Esophagus squamous epithelium (tissue), 5 donors: ENCODE measurements at places on chromosomes 12 and 14.
A peak's percentile ranks its signal among the peaks of the same experiment; 100 is the strongest.

GRCh38 chr12:48002773-48003218 lies 1.5 kb downstream of the COL2A1 start:
- DNase-seq: no peak

- no peak for DNase-seq
Measured at GRCh38 chr12:82414926-82415325, 56.6 kb downstream of the METTL25 start.

GRCh38 chr12:97335115-97335514 lies 127.5 kb upstream of the RMST start:
- no peak for DNase-seq

DNA sequence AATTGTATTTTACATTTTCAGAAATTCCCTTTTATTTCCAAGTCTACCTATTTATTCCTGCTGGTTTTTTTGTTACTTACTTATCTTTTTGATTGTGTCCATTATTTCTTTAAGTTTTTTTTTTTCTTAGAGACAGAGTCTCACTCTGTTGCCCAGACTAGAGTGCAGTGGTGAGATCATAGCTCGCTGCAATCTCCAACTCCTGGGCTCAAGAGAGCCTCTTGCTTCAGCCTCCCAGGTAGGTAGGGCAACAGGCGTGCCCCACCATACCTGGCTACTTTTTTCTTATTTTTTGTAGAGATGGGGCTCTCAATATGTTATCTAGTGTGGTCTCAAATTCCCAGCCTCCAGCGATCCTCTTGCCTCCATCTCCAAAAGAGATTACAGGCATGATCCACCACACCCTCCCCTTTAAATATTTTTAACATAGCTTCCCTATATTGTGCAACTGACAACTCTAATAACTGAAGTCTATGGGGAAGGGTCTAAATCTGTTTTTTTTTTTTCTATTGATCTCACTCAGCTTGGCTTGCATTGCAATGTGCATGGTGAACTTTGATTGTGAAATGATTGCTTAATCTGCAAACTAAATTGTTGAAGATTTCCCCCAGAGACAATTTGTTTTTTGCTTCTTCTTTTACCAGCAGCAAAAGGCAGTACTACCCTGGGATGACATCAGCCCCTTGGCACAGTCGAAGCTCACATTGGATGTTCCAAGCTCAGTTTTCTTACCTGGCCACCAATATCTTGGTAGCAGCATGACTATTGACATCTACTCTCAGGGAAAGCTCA lies 25.7 kb upstream of the COCH start:
- DNase-seq: no peak

DNA sequence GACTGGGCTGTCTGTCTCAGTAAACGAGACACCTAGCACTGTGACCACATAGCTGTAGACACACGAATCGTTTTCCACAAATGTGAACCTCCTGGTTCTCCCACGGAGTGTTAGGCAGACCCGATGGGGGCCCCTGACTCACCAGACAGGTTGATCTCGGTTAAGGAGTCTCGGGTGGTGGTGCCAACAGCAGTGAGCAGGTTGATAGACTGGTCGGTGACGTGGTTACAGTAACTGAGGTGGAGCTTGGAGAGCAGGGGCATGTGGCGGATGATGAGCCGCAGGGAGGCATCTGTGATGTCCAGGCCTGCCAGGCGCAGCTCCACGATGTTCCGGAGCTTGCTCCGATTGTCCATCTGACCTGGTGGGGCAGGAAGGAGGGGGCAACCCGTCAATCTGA lies 39.8 kb downstream of the RNF34 start:
- no peak for DNase-seq

DNA sequence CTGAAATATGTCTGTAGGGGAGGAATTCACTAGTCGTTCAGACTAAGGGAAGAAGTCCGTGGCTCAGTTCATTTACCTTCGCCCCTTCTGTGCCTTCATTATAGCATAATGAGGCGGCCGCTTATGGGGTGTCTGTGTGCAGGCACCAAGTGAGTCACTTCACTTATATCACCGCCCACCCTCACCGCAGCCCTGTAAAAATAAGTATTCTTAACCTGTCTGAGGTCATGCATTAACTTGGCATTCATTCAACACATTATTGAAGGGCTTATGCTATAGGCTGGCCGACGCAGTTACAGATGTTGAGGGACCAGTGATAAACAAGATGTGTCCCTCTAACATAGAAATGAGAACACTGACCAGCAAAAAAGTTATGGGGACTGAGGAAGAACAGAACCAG lies 47.7 kb upstream of the PTCSC3 start:
- DNase-seq: no peak

DNA sequence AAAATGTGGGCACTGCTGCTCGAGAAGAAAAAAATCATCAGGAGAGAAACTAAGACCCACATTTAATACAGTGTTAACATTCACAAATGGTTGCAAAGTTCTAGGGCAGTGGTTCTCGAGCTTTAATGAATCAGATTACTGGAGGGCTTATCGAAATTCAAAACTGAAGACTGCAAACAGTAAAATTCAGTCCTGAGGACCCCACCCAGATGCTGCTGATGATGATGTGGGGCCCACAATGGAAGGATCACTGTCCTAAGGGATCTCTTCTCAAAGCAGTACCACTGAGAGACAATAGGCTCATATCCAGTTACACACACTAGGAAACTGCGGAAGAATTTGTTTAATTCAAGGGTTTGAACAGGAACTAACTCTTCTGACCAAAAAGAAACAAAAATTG lies 31.4 kb downstream of the DICER1 start:
- DNase-seq: no peak

GRCh38 chr12:77777274-77777673 lies 53.4 kb upstream of the NAV3 start:
- DNase-seq: no peak

DNA sequence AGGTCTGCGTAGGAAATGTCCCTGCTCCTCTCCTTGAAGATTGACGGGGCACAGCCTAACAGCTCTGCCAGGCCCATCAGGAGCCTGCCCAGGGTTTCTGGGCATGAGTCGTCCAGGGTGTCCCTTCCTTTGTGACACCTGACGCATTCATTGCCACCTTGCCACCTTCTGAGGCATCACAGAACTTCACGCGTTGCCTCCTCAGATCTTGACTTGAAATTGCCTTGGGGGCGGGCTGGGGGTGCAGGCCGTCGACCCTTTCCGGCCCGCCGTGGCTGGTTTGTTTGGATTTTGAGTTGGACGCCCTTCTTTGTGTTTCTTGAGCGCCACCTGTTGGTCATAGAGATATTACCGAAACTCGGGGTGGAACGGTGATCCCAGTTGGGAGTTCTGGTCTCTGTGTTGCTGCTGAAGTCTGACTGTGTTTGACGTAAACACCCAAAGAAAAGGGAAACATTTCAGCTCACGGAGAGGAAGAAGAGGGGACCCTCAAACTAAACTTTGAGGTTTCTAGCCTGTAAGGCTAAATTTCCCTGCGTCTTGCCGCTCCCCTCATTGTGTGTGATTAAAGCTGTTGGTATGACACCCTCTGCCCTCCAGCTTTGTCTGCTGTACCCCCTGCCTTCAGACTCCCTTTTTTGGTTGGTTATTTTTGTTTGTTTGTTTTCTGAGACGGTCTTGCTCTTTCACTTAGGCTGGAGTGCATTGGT lies 44.6 kb downstream of the MLXIP start:
- no peak for DNase-seq

GRCh38 chr12:57983146-57983857 lies 41.9 kb downstream of the ATP23 start:
- no peak for DNase-seq

- no peak for DNase-seq
Measured at GRCh38 chr14:28143316-28143715, 623.3 kb upstream of the FOXG1 start.

DNA sequence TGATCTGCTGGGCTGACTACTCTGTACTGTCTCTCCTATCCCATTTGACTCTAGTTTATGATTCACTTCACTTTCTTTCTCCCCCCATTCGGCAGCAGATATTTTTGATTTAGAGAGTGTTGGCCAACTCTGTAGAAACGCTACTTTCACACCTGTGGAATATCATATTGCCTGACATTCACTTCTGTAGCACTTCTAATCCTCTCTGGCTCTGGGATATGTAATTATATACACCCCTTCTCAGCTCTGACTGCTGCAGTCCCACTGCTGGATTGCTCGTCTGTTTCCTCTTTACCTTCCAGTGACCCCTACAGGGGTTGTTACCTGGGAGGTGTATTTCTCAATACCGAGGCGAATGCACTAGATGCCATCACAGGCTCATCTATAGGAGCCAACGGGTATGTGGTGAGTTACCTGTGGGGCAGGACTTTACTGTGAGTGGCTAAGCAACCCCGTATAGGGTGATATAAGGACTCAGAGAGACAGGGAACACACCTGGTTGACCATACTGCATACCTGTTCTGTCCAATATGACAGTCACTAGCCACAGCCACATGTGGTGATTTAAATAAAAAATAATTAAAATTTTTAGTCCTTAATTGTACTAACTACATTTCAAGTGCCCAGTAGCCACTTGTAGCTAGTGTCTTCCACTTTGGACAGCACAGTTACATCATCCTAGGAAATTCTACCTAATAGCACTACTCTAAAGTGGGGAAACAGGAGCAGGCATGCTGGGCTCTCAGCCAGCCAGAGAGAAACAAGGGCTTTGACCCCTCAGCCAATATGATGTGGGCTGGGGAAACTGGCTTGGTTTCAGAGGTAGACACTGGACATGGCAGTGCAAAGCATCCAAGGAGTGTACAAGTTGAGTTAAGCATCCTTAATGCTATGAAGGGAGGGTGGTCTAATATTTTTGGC lies 95.0 kb downstream of the C12orf75 start:
- DNase-seq: no peak

DNA sequence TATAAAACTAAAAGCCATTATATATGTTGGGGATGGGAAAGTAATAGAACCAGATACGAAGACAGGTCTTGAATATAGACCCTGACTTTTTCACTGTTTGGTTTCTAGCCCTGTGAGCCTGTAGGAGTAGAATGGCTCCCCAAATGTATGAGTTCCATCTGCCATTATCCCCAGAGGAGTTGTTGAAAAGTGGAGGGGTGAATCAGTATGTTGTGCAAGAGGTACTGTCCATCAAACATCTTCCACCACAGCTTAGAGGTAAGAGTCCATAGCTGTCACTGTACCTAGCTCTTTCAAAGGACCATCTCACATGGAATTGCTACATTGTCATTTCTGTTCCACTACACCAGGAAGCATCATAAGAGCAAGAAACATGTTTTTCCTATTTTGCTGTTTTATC lies 1.1 kb downstream of the NCAPD2 start:
- DNase-seq: no peak

GRCh38 chr12:112752303-112752702 lies 39.2 kb upstream of the RPH3A start:
- no peak for DNase-seq

- no peak for DNase-seq
Measured at GRCh38 chr12:22254478-22254877, 80.0 kb downstream of the ST8SIA1 start.

GRCh38 chr12:53324779-53325510 lies 3.5 kb upstream of the AAAS start:
- DNase-seq: peak; percentile 57

- no peak for DNase-seq
Measured at GRCh38 chr12:22821985-22822384, 197.0 kb downstream of the ETNK1 start.

DNA sequence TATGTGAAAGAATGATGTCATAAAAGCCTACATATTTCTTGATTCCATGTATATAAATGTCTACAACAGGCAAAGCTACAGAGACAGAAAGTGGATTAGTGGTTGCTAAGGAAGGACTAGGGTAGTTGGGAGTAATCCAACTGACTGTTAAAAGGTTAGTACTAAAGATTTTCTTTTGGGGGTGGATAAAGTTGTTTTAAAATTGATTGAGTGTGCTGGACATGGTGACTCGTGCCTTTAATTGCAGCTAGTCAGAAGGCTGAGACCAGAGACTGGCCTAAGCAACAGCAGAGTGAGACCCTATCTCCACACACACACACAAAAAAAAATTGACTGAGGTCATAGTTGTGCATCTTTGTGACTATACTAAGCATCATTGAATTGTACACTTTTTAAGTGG lies 234.3 kb downstream of the C12orf50 start:
- DNase-seq: no peak

GRCh38 chr14:104555430-104556255 lies 23.9 kb upstream of the C14orf180 start:
- no peak for DNase-seq

GRCh38 chr14:105397350-105397931 lies 897 bp upstream of the TEX22 start:
- DNase-seq: no peak

DNA sequence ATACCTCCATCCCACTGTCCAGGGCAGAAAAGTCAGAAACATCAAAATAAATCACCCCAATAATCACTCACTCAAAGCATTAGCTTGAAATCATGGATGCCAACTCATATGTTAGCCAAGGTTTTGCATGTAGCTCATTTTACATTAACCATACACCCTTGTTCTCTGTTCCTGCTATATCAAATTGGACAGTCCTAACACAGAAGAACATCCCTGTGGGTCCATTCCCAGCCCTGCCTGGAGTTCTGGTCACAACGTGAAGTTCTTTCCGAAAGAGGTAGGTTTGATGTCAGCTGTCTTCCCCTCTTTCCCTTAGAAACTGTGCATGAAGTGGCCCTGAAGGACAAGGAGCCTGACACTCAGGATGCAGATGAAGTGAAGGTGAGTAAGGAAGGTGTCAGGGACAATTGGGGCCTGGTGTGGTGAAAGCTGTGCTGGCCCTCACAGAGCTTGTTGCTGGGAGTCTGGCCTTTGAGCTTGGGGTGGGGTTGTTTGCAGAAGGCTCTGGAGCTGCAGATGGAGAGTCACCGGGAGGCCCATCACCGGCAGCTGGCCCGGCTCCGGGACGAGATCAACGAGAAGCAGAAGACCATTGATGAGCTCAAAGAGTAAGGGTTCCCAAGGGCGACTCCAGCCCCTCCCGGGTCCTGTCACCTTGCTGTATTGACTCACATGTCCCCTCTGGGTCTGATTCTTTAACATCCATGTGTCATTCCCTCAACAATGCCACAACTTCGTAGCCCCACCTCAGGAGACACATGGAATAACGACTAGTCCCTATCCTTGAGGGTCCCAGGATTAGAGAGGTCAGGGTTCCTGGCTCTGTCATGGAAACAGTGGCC lies 15.0 kb upstream of the PIP4K2C start:
- no peak for DNase-seq

GRCh38 chr12:2679816-2680675 lies 114.7 kb upstream of the FKBP4 start:
- DNase-seq: no peak
